ENCODE measurements at places on chromosomes 4 and X.

DNA sequence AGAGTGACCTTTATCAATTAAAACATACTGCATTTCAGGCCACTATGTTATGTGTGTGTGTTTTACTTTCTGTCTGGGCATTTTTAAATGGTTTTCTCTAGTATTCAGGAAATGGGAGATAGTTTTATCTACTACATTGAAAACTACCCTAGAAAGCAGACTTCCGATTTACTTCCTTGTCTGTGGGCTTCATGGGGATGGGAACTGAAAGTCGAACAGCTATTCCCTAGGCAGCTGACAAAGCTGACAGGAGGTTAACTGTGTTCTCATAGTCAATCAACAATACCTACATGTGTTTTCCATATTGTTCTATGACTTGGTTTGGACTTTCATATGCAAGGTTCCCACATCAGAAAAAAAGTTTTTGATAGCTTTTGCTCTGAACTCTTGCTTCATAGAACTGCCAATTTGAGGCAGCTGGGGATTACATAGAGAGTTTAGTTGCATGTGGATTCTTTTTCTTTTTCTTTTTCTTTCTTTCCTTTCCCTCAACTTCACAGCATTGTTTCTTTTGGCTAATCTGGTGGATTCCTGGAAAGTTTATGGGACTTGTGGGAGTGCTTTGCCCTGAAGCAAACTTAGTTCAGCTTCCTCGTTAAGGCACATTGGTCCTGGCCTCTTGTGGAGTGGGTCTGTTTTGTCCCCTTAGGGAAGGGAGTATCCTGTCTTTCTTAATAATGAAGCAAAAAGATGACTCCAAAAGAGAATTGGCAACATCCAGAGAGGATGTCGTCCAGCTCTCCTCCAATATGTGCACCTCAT is 327.1 kb upstream of the GIMD1 start:
- DNase-seq = no peak

- no peak for DNase-seq
Measured at GRCh38 chr4:128286474-128287058, 1.0 kb downstream of the PGRMC2 start.

DNA sequence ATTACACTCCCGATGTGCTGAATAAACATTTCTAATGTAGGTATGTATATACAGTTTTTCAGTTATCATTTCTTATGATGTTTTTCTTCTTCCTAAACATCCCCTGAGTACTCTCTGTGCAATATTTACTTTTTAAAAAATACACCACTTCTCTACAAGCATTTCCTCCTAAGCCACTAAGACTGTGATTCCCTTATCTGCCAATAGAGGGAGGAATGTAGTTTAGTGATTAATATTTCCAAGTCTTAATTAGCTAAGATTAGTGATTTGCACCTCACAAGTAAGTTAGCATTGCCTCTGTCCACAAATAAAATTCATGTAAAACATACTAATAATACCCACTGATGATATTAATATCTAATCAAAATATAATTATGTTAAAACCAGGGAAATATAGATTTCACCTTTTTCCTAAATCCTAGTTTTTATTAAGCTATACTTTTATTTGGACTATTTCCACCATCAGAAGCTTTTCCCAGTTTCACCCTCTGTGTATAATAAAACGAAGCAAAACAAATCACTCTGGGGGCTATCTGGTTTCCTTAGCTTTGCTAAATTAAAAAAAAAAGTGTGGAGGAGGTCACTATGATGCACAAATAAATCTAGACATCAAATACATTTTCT is 909.1 kb downstream of the FAT4 start:
- DNase-seq = no peak

- DNase-seq = no peak
Measured at GRCh38 chr4:20253735-20254409, 2.2 kb downstream of the SLIT2 start.

GRCh38 chr4:81754169-81754568 is 282.5 kb upstream of the RASGEF1B start:
- DNase-seq = no peak

- DNase-seq = no peak
Measured at GRCh38 chr4:21554500-21554899, 394.1 kb downstream of the KCNIP4 start.

DNA sequence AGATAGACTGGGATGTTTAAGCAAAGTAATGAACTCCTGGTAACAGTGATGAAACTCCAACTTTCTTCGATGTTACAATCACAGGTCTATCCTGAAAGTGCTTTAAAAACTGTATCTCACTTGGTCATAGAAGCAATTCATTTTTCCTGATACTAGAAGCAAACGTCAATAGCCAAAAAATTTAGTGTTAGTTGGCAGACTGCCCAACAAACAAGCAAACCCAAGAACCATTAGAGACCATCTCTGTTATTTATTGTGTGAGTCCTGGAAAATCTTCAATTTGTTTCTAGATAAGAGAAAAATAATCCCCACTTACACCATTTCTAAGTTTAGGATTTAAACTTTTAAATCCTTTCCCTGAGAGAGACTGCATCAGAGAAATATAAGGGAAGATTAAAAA is 553.9 kb downstream of the INPP4B start:
- no peak for DNase-seq

DNA sequence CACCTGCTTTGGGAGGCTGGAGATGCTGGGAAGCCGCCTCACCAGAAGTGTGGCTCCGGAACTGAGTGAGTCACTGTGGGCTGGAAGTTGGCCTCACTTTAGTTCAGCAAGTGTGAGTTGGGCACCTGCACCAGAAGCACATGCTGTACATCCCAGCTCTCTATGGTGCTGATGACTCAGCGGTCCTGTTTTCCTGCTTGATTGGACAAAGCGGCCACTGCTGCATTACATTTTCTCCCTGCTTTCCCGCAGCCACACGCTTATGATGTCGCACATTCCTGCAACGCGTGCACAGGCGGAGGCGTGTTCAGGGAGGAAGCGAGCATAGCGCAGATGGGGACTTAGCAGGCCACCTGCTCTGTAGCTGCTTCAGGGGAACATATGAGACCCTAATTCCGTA is 26.7 kb upstream of the CLDN34 start:
- DNase-seq = no peak

GRCh38 chr4:142351958-142352357 is 494.1 kb downstream of the INPP4B start:
- no peak for DNase-seq

GRCh38 chr4:86592553-86593249 is 1.4 kb upstream of the PTPN13 start:
- DNase-seq = no peak

- peak; percentile 9 for DNase-seq
Measured at GRCh38 chrX:46572340-46572936, 1.1 kb upstream of the CHST7 start.

DNA sequence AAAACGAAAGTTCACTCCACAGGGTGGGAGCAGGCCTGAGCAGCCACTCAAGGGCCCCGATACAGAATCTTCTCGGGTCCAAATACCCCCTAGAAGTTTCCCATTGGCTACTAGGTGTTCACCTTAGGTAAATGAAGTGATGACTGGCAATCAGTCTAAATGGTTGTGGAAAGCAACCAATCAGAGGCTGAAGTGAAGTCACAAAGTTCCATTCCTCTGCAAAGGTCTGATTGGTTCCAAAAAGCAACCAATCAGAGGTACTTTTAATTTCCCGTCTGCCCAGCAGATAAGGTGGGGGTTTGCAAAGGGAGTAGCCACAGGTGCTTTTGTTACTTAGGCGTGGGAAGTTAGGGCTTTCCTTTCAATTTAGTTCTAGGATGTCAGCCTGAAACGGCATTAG is 58.2 kb upstream of the NKAP start:
- DNase-seq = no peak

- DNase-seq = no peak
Measured at GRCh38 chr4:3749081-3749480, 17.1 kb upstream of the ADRA2C start.

GRCh38 chr4:98546910-98547594 is 111.4 kb downstream of the TSPAN5 start:
- no peak for DNase-seq

GRCh38 chr4:107838861-107839565 is 14.3 kb downstream of the SGMS2 start:
- DNase-seq = no peak

GRCh38 chrX:49999087-49999486 is 76.7 kb downstream of the CLCN5 start:
- DNase-seq = no peak

GRCh38 chr4:36493251-36493650 is 211.8 kb downstream of the DTHD1 start:
- DNase-seq = no peak

DNA sequence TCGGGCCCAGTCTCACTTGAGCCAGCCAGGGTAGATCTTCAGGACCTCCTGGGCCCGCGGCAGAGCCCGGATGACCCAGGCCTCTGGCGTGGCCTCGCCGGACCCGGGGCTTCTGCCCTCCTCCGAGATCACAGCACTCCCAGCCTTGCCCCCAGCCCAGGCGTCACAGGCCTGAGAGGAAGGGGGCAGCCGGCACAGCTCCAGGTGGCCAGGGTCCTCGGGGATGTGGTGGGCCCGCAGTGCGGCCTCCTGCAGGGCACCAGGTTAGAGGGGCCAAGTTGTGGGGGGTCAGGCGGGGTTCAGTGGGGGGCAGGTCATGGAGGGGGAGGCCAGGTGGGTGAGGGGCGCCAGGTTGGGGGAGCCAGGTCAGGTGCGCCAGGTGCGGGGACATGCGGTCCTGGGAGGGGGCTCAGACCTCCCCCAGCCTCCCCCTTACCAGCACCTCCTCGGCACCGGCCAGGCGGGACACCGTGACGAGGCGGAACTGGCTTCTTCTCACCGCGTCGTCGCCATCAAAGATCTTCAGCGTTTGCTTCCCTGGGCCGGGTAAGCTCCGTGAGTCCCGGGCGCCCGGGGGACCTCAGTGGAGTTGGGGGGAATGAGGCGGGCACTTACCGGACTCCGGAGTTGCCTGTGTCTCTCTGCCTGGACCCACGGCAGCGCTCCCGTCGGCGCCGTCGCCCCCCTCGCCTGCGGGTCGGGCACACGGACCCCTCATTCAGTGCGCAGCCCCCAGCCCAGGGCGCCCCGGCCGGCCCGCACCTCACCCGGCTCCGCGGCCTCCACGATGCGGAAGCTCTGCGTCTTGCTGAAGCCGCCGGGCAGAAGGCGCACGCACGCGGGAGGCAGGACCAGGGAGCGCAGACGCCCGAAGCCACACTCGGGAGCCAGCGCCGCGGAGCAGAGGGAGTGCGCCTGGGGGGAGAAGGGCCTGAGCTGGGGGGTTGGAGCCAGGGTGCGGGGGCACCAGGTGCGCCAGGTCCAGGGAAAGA is 6.0 kb downstream of the DGKQ start:
- no peak for DNase-seq

GRCh38 chr4:1910643-1911042 is 39.5 kb downstream of the NSD2 start:
- DNase-seq = no peak

DNA sequence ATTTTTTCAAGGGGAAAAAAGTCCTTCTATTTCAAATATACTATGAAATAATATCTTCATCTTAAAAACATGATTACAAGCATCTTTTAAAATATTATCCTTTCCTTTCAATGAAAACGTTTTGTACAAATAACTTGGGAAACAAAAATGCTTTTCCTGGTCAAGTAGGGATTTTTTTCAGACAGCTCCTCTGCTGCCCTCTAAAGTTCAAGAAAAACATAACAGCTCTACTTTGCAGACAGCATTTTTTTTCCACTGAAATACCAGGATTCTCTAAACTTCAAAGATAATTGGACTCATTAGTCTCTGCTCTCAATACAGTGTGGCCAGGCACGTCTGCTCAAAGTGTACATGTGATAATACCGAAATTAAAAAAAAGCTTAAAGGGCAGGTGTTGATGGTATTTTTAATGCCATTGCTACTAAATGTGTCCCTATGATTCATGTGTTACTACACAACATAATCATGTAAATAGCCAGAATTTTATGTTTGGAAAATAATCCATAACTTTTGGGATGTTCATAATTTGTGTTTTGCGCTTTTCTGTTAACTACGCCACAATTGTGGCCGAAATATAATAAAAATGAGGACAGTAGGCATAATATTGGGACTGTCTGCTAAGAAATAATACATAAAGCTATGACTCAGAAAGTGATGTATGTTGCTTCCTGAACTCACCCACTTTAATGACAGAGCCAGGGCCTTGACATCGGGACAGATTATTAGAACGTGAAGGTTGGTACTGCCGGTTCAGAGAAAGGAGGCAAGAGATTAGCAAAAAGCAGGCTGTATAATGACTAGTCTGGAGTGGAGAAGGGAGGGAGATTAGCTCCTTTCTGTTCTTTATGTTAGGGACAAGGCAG is 478.9 kb downstream of the KCNIP4 start:
- DNase-seq = no peak

DNA sequence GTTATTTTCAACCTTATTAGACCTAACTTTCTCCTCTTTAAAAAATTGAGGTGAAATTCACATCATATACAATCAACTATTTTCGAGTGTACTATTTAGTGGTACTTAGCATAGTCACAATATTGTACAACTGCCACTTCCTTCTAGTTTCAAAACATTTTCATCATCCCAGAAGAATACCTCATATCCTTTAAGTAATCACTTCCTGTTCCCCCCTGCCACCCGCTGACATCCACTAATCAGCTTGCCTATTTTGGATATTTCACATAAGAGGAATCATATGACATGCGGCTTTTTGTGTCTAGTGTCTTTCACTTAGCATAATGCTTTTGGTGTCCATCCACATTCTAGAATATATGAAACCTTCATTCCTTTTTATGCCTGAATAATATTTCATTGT is 10.0 kb upstream of the PPA2 start:
- no peak for DNase-seq

DNA sequence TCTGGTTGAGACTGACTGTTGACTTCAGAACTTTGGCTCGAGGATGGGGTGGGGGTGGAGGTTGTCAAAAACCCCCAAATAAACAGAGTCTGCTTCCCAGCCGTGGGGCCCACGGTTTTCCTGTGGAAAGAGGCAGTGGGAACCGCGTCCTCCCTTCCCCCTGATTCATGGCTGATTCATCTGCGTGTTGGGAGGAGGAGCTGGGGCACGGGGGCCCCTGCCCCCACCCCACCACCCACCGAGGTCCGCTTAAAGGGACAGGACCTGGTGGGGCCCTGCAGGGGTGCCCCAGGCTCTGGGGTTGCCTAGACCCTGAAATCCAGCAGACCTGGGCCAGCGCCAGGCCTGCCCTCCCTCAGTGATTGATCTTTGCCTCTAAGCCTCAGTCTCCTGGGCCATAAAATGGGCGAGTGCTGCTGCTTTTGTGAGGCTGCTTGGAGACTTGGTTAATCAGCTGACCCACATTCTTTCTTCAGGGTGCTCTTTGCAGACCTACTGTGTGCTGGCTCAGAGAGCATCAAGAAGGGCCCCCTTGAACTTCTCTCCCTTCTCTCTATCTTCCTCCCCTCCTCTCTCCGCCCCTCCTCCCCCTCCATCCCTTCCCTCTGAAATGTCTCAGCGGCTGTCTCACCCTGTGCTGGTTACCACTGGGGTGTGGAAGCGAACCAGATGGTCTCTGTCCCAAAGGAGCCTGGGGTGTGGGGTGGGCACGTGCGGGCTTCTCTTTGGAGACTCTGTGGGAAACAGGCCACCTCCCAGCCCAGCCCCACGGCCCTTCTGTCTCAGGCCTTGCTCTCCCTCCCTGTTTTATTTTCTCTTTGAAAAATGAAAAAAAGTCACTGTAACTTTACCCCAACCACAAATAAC is 9.1 kb downstream of the HTRA3 start:
- no peak for DNase-seq

All from activated T-cell treated with anti-CD3 and anti-CD28 coated beads, Interleukin-2, amount 50 U/mL, for 4 hours (primary cell).